ENCODE measurements at places on chromosomes 16 and 17. TPM values are rescaled to one million over a fixed set of nuclear protein-coding genes. Genes with fewer than 3 reads are reported as not detected.

CLEC18C gene
- total RNA-seq = 0.44 TPM

FAM171A2 gene
- total RNA-seq = not detected

SGCA gene
- total RNA-seq = 14.5 TPM

TLCD1 gene
- total RNA-seq = 19.8 TPM

RHOT2 gene
- total RNA-seq = 535 TPM

- peak; percentile 58 for DNase-seq
- H3K4me3 ChIP-seq = no peak overlapping the region
- H3K27me3 ChIP-seq = no peaks in the 10 kb centered on the region
- no peaks in the 10 kb centered on the region for H3K36me3 ChIP-seq
- peaks cover 42% of the 10 kb centered on the region for H3K4me1 ChIP-seq
- no peak overlapping the region for H3K27ac ChIP-seq
Observed at GRCh38 chr16:50699326-50700159, 6.1 kb downstream of the NOD2 start.

- H3K4me3 ChIP-seq = no peak overlapping the region
- H3K4me1 ChIP-seq = peaks cover 6% of the 10 kb centered on the region
- H3K27ac ChIP-seq = no peak overlapping the region
- H3K36me3 ChIP-seq = no peaks in the 10 kb centered on the region
- no peaks in the 10 kb centered on the region for H3K27me3 ChIP-seq
Observed at GRCh38 chr16:46897471-46897870, 13.3 kb downstream of the GPT2 start.

DNA sequence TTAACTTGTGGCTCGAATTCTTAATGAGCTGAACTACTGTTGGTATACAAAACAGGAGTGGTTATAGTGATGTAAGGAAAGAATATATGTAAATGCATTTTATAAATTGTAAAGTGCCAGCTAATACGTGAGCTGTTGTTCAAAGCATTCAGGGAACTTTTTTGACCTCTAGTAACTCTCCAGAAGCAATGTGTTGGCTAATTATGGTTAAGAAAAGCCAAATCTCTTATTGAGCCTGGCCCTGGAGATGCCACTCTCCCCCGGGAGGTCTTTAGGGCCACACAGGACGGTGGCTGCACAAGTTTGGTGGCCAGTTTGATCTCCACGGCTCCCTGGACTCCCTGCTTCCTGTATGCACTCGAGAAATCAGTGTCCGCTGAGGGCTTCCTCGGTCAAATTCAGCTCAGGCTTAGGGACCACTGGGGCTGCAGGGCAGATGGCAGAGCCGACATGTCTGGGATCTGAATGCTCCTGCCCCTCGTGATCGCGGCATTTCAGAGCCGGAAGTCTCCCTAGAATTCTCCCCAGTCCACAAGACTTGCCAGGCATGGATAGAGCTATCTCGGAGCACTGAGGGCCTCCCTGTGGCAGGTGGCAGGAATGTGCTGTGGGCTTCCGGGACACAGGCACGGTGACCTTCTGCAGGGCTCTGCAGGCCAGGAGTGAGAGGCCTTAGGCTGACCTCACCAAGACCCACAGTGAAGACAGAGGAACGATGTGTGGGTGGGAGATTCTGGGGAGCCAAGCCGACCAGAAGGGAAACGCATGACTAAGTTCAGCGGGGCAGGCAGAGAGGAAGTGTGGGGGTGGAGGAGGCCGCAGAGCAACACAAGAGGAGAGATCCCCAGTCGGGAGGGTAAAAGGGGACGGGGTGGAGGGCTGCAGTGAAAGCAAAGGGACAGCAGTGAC is 18.6 kb upstream of the PITPNM3 start:
- H3K27me3 ChIP-seq = no peaks in the 10 kb centered on the region
- peaks cover 14% of the 10 kb centered on the region for H3K4me1 ChIP-seq
- DNase-seq = peak; percentile 19
- peaks cover 13% of the 10 kb centered on the region for H3K36me3 ChIP-seq
- H3K27ac ChIP-seq = no peak overlapping the region

- no peak for DNase-seq
- H3K27ac ChIP-seq = no peak overlapping the region
- peak overlapping the region; percentile 6 for H3K4me3 ChIP-seq
- no peaks in the 10 kb centered on the region for H3K27me3 ChIP-seq
Observed at GRCh38 chr17:20916383-20916782, 126.4 kb downstream of the USP22 start.

GRCh38 chr17:82152556-82153294 is 54.7 kb upstream of the FASN start:
- peaks cover 18% of the 10 kb centered on the region for H3K4me1 ChIP-seq
- DNase-seq = peak; percentile 81
- H3K27me3 ChIP-seq = no peaks in the 10 kb centered on the region
- peak overlapping the region; percentile 60 for H3K27ac ChIP-seq
- H3K4me3 ChIP-seq = no peak overlapping the region
- peaks cover 14% of the 10 kb centered on the region for H3K36me3 ChIP-seq

DNA sequence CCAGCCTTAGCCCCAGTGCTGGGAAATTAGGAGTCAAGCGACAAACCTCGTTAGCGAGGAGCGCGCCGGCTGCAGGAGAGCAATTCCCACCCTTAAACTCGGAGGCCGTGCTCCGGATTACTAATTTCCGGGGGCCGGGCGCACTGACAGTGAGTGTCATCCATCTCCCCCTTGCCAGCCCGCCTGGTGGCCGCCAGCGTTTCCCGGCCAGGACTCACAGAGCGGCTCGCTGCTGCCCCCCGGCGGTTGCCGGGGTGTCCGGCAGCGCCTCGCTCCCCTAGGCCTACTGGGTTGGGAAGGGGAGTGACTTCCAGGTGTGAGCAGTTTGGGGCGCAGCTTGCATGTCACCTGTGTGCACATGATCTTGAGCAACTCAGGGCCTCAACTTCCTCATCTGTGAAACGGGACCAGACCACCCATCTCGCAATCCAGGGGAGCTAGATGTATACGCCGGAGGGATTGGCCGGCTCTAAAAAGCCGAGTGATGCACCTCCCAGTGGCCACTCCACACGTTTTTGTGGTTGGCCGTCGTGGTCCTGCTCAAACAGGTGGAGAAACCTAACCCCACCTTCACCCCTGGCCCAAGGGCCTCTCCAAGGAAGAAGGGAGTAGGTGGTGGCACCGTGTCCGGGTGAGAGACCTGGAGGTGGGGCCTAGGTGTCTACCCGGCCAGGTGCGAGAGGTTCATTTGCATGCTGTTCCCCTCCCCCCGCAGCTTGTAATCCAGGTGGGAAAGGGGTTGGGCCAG is 2.5 kb upstream of the GSE1 start:
- no peaks in the 10 kb centered on the region for H3K36me3 ChIP-seq
- peak overlapping the region; percentile 70 for H3K4me3 ChIP-seq
- H3K4me1 ChIP-seq = peaks cover 78% of the 10 kb centered on the region
- no peaks in the 10 kb centered on the region for H3K27me3 ChIP-seq
- H3K27ac ChIP-seq = peak overlapping the region; percentile 94
- peak; percentile 93 for DNase-seq

- H3K4me3 ChIP-seq = no peak overlapping the region
- H3K27me3 ChIP-seq = no peaks in the 10 kb centered on the region
- H3K36me3 ChIP-seq = no peaks in the 10 kb centered on the region
- DNase-seq = no peak
- H3K27ac ChIP-seq = peak overlapping the region; percentile 57
Observed at GRCh38 chr17:64742326-64742725, 80.2 kb upstream of the SMURF2 start.

- no peak for DNase-seq
- H3K4me3 ChIP-seq = no peak overlapping the region
- no peaks in the 10 kb centered on the region for H3K27me3 ChIP-seq
- no peaks in the 10 kb centered on the region for H3K4me1 ChIP-seq
- no peak overlapping the region for H3K27ac ChIP-seq
Observed at GRCh38 chr17:12136646-12137045, 116.0 kb downstream of the MAP2K4 start.

DNA sequence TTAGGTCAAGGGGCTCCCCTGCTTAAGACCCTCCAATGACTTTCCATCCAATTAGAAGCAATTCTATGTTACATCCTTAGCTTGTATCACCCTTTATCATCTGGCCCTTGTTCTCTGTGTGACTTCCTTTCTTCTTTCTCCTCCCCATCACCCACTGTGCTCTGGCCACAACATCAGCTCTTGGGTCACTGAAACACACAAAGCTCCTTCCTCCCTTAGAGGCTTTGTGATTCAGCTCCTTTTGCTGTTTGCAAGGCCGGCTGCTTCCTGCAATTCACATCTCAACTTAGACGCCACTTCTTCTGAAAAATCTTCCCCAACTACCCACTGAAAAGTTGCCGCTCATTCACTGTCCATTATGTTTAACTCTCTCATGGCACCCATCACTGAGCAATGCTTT is 130.9 kb upstream of the CACNG3 start:
- no peak overlapping the region for H3K27ac ChIP-seq
- no peaks in the 10 kb centered on the region for H3K27me3 ChIP-seq
- no peaks in the 10 kb centered on the region for H3K36me3 ChIP-seq
- H3K4me1 ChIP-seq = no peaks in the 10 kb centered on the region

DNA sequence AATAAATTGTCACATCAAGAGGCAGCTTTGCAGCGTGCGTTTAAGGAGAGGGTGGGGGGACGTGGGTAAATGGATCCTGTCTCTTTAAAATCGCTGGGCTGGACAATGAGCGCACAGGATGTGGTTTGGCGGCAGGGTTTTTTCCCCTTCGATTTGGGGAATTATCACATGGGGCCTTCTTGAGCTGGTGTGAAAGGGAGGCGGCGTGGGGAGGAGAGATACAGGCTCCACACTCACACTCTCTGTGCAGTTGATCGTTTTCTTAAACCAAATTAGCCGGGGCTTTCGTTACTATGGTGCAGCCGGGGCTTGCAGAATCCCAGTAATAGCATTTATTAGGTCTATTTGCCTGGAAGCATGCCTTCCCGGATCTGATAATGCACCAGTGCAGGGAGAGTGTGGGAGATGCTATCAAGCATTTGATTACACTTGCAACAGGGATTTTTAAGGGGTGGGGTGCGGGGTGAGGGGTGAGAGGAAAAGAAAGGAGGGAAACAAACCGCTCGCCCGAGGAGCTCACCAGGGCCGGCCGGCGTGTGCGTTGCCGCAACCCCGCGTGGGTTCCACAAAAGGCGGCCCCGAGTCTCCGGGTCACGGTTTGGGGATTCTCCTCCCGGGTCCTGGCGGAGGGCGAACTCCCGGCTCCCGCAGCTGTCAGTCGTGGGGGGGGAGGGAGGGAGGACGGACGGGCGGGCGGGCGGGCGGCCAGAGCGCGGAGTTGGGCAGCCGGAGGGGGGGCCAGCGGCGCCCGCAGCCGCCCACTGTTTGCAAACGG is 58.8 kb upstream of the GSE1 start:
- peak overlapping the region; percentile 94 for H3K27ac ChIP-seq
- H3K27me3 ChIP-seq = no peaks in the 10 kb centered on the region
- H3K4me3 ChIP-seq = peak overlapping the region; percentile 90
- no peak for DNase-seq
- no peaks in the 10 kb centered on the region for H3K36me3 ChIP-seq

DNA sequence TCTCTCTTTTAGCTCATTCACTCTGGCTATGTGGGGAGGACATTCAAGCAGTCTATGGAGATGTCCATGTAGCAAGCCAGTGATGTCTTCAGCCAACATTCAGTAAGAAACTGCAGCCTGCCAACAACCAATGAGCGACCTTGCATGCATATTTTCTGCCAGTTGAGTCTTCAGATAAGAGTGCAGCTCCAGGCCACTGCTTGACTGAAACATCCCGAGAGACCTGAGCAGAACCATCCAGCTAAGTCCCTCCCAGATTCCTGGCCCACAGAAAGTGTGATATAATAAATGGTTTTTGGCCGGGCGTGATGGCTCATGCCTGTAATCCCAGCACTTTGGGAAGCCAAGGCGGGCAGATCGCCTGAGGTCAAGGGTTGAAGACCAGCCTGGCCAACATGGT is 10.5 kb upstream of the C17orf58 start:
- H3K4me3 ChIP-seq = no peak overlapping the region
- no peaks in the 10 kb centered on the region for H3K36me3 ChIP-seq
- H3K4me1 ChIP-seq = no peaks in the 10 kb centered on the region
- H3K27ac ChIP-seq = no peak overlapping the region

- no peaks in the 10 kb centered on the region for H3K27me3 ChIP-seq
- no peak for DNase-seq
- no peaks in the 10 kb centered on the region for H3K36me3 ChIP-seq
- H3K4me1 ChIP-seq = no peaks in the 10 kb centered on the region
Observed at GRCh38 chr16:5971106-5971505, 873.5 kb upstream of the EEF2KMT start.

- H3K4me3 ChIP-seq = no peak overlapping the region
- no peak overlapping the region for H3K27ac ChIP-seq
- H3K36me3 ChIP-seq = no peaks in the 10 kb centered on the region
- no peaks in the 10 kb centered on the region for H3K4me1 ChIP-seq
- no peaks in the 10 kb centered on the region for H3K27me3 ChIP-seq
- peak; percentile 83 for DNase-seq
Observed at GRCh38 chr17:8994319-8994718, 27.0 kb upstream of the NTN1 start.

DNA sequence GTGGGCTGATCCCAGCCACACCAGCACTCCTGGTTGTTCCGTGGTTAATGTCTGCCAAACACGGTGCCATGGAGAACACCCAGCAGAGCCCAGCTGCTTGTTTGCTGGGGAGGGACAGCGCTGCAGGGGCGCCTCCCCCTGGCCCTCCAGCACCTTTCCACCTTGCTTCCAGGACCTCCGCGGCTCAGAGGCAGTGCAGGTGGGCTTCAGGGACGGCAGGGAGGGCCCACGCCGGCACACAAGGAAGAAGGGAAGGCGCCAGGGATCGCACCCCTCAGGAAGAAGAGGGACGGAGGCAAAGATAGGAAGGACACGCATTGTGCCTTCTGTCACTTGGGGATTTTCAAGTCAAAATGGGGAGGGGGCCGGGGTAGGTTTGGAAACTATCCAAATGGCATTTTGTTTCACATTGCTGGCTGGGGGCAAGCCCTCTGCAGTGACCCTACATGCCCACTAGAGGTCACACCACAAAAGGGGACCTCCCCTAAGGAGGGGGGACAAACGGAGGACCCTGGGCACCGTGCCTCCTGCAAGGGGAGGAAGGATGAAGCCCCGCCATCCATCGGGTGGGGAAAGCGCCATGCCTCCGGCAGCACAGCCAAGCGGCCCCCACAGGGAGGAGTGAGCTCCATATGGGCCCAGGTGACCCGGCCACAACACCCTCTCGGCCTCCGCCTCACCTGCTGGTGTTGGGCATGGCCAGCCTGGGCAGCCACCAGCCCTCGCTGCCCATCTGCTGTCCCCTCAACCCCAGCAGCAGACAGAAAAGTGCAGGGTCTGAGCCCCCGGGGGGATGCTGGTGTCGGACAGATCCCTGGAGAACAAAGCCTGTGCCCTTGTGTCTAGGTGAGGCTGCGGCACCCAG is 7.5 kb upstream of the C16orf95 start:
- peaks cover 15% of the 10 kb centered on the region for H3K36me3 ChIP-seq
- no peaks in the 10 kb centered on the region for H3K27me3 ChIP-seq
- H3K4me3 ChIP-seq = no peak overlapping the region
- H3K27ac ChIP-seq = no peak overlapping the region
